Activated T-cell treated with anti-CD3 and anti-CD28 coated beads, Interleukin-2, amount 50 U/mL, for 72 hours (primary cell): ENCODE measurements at places on chromosomes 4 and X. TPM values are rescaled to one million over a fixed set of nuclear protein-coding genes. Genes with fewer than 3 reads are reported as not detected.

GRCh38 chr4:146029147-146029546 lies 90.5 kb upstream of the ZNF827 start:
- DNase-seq, result no peak

DNA sequence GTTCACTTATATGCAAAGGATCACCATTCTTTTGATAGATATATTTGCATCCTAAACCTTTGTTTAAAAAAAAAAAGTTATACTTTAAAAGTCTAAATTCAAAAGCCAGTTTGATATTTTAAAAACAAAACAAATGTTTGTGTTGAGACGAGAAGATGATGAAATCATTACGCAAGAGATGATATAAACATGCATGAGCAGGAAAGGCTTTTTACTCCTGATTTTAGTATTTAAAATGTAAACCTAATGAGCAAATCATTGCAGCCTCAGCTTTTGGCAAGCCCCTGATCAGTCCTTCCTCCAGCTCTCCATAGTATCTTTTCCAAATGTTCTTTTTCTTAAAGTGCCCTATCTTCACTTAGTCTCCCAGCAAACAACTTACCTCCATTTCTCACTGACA lies 115.6 kb downstream of the ARAP2 start:
- DNase-seq, result no peak

HCCS gene
- 31.7 TPM for total RNA-seq

NHSL2 gene
- total RNA-seq, result 0.26 TPM

FAM156A gene
- 23.8 TPM for total RNA-seq
